ENCODE measurements at places on chromosomes 5 and 9.

- no peak for DNase-seq
Observed at GRCh38 chr5:59037453-59037852, 454.6 kb downstream of the RAB3C start.

DNA sequence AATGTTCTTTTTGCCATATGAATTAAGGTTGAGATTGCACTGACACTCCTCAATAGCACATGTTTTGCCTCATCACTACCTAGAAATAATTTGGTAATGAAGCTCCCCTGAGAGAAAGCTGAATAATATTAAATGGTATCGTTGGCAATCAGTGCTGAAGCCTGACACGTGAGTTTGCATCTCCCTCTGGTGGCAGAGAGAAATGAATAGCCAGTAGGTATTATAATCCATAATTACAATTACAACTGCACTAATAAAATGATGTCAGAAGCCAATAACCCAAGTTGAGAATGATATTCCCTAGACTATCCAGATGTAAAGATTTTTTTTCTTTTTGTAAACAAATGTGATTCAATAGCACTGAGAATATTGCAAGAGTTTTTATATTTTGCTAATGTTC lies 700.3 kb downstream of the PTPRD start:
- DNase-seq = no peak

DNA sequence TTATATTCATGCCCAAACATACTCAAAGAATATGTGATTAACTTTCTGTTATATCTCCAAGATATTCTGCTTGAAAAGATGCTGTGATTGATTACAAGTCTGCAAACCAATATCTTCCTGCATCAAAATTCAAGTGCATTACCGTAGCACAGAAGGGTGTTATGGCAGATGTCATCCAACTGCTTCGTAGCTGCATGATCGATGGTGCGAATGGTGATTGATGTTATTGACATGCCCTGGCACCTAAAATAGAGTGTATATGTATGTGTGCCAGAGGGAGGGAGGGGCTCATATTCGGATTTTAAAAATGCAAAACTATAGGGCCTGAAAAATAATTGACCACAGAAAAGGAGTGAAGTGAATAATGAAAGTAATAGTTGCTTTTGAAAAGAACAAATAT lies 882.1 kb upstream of the NUDT12 start:
- no peak for DNase-seq

DNA sequence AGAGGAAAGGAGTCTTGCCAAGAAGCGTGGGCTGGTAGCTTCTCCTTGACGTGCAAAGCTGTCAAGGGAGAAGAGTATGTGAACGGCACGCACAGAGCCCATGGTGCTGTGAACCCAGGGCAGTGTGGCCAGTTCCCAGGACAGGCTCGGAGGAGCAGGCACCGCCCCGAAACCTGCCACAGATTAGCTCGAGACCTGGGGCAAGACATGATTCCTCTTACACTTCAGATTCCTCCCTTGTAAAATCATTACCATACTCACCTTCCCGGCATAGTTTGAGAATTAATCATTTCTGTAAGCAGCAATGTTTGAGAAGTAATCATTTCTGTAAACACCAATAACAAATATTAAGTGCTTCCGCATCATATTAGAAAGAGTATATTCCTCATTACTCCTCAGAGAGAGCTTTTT lies 19.9 kb downstream of the GOLM1 start:
- DNase-seq = no peak

DNA sequence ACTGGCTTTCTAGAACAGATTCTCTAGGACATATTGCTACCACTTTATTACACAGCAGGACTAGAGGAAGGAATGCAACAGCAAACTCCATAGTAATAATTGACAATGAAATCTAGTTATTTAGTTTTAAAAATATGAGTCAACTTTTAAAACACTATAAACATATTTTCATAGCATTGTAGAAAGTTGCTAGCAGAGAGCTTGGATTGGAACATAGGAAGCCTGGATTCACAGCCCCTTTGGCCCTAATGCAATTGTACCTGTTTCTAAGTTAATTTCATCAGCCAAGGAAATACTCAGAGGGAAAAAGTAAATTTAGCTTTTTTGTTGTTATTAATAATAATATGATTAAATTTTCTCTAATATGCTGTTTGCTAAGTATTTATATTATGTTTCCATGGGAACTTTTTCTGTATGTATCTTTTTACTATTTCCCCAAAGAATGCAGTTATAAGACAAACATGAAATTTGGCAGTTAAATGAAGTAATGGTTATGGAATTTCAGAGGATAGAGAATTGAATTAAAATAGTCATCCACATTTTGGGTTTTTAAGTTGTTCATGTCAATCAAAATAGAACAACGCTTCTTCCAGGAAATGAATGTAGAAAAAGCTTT lies 45.6 kb downstream of the VCAN start:
- no peak for DNase-seq

DNA sequence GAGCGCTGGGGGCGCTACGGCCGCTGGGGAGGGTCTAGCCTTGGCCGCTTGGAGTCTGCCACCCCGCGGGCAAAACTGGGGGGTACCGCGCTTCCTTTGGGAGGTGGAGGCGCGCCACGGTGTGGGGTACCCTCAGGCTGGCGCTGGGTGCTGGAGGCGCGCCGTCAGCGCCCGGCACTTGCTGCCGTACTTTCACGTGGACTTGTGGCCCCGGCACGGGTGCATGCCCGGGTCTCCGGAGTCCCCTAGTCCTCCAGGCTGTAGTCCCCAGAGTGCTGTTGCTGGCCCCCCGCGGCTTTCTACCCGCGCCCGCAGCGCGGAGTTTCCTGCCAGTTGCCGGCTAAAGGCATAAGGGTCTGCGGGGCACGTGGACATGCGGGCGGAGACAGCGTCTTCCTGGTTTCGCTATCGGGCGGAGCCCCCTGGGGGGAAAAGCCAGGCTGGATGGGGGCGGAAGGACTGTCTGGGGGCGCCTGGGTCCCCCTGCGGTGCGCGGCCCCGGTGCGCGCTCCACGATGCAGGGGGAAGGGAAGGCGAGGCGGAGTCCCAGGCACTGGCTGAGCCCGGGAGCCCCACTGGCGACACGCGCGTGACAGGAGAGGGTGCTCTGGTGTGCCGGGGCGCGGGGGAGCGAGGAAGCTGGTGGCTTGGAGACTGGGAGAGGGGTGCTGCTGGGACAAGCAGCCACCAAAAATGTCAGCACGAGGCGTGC lies 666 bp downstream of the PPARGC1B start:
- peak; percentile 27 for DNase-seq

DNA sequence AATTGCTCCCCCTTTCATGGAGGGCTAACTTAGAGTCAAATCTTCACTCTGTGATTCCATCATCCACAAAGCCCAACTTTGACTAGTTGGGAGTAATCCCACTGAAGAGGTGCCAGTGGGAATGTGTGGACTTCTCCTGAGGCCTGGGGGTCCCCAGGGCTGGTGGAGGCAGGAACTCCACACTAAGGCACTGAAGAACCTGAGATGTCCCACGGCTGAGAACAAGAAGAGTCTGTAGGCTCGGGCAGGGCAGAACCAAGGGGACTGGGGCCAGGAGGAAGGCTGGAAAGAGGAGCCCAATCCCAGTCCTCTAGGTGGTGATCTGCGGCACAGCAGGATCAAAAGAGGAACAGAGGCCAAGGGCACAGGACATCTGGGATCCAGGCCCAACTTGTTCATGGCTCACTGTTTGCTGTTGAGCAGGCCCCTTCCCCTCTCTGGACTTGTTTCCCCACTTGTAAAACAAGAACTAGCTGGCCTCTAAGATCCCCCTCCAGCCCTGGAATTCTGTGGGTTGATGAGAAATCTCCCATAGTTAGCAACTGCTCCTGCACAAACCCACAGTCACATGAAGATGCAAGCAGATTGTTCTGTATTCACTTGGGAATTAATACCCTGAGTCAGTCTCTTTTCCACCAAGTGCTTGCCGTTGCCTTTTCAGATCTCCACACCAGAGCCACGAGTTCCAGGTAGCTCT lies 32.7 kb upstream of the ALDH1B1 start:
- DNase-seq = no peak

- no peak for DNase-seq
Observed at GRCh38 chr5:84425365-84425881, 40.7 kb upstream of the EDIL3 start.

GRCh38 chr5:177310757-177311391 lies 824 bp downstream of the MXD3 start:
- no peak for DNase-seq

DNA sequence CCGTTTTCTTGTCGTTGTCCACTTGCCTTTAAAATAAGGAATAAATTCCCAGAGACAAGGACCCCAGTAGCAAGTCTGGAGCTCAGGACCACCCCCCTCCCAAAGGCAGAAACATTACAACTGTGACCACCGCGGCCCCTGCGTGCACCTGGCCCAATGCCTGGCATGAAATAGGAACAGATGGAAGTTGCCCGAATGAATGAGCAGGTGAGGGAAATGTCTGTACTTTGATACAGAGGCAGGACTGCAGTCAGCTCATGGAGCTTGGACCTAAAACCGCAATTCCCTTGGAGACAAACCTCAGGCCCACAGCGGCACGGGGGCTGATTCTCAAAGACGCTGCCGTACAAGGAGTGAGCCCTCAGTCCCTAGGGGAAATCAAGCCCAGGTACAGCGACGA lies 55.3 kb upstream of the SARDH start:
- DNase-seq = no peak

DNA sequence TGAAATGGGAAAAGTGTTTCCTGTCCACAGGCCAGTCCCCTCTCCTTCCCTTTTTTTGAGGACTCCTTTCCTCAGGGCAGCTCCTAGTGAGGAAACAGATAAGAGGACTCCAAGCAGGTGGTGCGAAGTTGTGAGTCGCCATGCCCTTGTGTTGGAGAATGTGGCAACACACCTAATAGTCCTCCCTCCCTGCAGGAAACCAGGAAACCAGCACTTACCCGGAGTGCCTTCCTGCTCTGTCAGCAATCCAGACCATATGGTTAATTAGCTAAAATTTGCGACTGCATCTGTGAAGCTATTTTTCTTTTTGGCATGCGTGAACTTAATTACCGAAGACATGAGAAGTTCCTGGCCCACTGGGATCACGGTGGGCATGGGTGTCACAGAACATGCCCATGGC lies 69.9 kb downstream of the TRIM32 start:
- DNase-seq = no peak

- DNase-seq = no peak
Observed at GRCh38 chr9:87160148-87161102, 213.1 kb upstream of the GAS1 start.

GRCh38 chr5:128092144-128092543 lies 8.6 kb downstream of the SLC12A2 start:
- DNase-seq = no peak

GRCh38 chr9:98801969-98802371 lies 5.5 kb upstream of the GALNT12 start:
- no peak for DNase-seq

GRCh38 chr5:136631186-136631585 lies 265.8 kb upstream of the TRPC7 start:
- no peak for DNase-seq

DNA sequence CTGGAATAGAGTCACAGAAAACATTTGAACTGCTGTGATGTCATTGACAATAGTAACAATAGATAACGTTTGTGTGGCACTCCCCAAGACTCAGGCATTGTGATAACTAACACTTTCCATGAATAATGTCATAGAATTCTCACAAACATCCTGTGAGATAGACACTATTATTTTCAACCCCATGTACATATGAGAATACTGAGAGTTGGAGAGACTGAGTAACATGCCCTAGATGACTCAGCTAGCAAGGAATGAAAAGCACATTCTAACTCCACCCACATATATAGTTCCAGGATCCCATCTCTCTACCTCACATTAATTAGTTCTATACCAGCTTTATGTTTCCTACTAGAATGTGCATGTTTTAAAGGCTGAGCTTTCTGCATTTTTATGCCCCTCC lies 71.4 kb downstream of the ASTN2 start:
- no peak for DNase-seq

DNA sequence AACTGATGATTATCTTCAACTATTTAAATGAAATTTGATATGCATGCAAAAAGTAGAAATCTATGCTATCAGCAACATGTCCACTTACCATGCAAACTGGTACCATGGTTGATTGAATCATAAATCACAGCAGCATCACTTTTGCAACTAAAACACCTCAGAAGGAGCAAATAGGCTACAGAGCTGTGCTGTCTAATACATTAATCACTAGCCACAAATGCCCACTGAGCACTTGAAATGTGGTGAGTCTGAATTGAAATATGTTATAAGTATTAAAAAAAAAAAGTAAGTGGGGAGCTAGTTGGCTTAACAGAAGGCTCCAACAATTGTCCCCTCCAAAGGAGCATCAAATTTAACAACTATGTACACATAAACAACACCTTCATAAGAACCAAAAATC lies 112.5 kb downstream of the FAM114A2 start:
- no peak for DNase-seq

DNA sequence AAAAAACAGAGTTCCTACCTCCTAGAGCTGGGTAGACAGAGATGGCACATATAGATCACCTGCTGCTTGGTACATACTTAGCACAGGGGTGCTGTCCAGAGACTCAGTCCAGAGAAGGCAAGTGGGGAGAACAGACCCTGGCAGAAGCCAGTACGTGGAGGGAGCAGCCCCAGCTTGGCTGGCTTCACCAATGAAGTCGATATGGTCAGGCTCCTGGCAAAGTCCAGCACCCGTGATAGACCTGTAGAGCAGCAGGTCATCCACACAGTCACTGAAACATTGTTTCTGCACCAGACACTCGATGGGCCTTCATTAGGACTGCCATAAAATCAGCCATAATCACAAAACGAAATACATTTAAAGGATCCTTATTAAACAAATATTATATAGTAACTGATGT lies 45.8 kb downstream of the WHRN start:
- no peak for DNase-seq

GRCh38 chr5:88667496-88668201 lies 215.3 kb downstream of the MEF2C start:
- DNase-seq = no peak

GRCh38 chr5:175235251-175235960 lies 208.6 kb downstream of the DRD1 start:
- DNase-seq = no peak

DNA sequence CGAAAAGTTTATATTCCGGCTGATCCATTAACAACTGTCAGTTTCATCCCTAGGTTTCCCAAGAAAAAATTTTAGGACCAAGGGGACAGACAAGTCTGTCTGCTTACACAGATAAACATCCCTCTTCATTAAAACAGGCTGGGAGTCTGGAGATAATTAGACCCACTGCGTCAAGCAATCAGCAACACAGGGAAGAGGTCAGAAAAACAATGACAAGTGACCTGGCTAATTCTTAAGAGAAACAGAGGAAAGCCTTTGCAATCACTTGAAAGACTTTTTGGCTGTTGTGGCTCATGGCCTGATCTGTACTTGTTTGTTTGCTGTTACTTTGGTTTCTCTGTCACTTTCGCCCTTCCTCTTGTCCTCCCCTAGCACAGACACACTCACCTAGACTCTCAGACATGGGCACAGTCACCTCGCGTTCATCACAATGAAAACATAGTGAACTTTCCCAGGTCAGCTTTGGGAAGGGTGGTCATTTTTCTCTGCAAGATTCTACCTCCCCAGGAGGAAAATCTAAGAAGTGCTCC lies 2.9 kb upstream of the CCDC192 start:
- no peak for DNase-seq

All from stimulated activated CD4-positive, alpha-beta T cell treated with anti-CD3 and anti-CD28 coated beads, Interleukin-12 subunit alpha, Interleukin-12 subunit beta, amount 100 ng/mL, for 24 hours (primary cell).